RPMI8226 (cell line): ENCODE measurements at places on chromosomes 12 and 14.

DNA sequence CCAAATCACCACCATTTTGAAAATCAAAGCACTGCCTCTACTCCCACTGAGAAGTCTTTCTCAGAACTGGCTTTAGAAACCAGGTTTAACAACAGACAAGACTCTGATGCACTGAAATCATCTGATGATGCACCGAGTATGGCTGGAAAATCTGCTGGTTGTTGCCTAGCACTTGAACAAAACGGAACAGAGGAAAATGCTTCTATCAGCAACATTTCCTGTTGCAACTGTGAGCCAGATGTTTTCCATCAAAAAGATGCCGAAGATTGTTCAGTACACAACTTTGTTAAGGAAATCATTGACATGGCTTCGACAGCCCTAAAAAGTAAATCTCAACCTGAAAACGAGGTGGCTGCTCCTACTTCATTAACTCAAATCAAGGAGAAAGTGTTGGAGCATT, 115.0 kb upstream of the NPAS3 start:
- no peak for DNase-seq

DNA sequence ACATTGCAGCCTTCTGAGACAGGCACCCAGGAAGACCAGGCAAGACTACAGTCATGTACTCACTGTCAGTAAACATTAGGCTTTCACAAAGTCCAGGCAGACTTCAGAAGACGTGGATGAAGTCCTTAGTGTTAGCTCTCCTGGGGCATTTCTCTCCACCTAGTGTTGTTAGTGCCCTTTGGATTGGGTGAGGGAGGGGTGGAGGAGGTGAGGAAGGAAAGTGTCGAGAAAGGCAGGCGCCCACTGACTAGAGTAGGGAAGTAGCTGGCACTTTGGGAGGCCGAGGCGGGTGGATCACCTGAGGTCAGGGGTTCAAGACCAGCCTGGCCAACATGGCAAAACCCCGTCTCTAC, 20.2 kb downstream of the TMEM229B start:
- DNase-seq: no peak

GRCh38 chr12:42299392-42300308, 26.2 kb downstream of the ZCRB1 start:
- no peak for DNase-seq

DNA sequence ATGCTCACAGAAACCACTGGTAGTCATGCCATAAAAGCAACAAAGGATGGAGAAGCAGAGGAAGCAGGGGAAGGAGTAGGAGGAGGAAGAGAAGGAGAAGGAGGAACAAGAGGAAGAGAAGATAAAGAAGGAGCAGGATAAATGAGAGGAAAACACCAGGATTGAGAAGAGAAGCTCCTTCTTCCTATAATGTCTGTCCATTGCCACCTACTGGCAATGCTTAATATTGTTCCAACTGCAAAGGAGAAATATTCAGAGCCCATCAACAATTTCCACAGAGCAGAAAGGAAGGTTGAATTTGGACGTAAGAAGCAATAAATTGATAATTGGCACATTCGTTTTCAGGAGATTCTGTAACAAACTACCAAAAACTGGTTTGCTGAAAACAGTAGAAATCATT, 898.4 kb downstream of the SLC16A7 start:
- DNase-seq: no peak

- DNase-seq: no peak
Measured at GRCh38 chr12:121443911-121444841, 44.3 kb downstream of the RNF34 start.

GRCh38 chr12:14782756-14783155, 20.5 kb downstream of the WBP11 start:
- DNase-seq: no peak

DNA sequence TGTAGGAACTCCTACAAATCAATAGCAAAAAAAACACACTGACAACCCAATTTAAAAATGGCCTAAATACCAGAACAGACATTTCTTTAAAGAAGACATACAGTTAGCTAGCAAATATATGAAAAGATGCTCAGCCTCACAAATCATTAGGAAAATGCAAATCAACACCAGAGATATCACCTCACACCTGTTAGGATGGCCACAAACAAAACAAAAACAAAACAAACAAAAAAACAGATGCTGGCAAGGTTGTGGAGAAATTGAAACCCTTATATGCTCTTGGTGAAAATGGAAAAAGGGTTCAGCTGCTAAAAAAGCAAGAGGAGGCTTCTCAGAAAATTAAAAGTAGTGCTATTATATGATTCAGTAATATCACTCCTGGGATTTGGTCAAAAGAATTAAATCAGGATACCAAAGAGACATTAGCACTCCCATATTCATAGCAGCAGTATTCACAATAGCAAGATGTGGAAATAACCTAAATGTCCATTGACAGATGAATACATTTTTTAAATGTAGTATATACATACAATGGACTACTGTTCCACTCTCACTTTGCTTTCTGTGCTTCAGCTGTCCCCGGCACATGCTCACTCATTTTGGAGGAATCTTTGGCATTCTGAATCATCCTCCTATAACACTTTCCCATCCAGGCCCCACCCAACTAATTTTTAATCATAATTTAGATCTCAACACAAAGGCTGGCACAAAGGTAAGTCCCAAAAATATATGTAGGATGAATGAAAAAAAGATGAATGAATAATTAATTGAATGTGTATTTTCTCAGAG, 99.1 kb downstream of the SYT1 start:
- no peak for DNase-seq

DNA sequence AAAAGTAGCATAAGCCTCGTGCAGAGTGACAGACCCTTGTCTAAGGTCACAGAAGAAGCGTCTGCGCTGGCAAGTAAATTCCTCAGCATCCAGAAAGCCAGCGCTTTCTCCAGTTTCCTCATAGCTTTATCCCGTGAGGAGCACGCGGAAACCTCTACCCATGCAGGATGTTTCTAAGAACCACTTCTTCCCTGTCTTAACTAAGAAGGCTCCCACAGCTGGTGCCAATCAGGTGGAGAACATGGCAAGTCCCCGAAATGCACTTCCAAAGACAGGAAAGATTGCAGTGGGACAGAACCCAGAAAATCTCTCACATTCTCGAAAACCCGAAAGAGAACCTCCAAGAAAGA, 968 bp upstream of the ARID4A start:
- no peak for DNase-seq

DNA sequence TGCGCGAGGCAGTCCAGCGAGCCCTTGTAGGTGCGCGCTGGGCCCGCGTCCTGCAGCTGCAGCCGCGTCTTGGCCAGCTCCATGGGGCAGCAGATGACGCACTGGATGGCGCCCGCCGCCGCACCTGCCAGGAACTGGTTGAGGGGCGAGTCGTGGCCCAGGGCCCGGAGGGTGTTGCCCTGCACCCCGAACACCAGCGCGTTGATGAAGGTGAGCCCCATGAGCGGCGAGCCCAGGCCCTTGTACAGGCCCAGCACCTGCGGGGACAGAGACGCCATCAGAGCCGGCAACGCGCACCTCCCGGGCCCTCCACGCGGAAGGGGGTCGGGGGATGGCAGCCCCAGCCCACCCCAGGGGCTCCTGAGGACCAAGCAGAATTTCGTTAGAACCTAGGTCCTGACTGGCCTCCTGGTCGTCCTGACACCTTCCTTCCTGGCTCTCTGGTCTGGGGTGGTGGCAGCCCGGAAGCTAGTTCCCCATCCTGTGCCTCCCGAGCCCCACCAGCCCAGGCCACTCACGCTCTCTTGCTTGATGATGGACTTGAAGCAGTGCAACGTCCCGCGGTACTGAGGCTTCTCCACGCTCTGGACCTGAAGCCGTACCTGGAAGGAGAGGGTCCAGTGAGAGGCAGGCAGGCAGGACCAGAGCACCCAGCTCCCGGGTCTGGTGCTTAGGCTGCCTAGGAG, 13.3 kb downstream of the SLC25A29 start:
- no peak for DNase-seq

DNA sequence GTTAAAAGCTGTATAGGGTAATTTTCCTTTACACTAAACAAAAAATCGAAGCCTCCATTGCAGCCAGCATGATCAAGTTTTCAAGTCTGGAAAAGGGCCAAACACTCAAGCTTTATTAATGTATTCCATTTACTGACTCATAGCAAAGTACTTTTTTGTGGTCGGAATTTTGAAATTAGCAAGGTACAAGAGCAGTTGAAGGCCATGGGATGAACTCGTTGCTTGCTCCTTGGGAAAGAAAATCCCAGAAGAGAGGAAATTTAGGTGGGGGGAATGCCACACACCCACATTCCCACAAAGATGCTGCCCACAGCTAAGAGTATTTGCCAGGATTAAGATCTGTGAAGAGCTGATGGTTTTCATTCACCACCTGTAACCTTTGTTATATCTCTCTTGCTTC, 333.7 kb downstream of the EGLN3 start:
- DNase-seq: no peak

DNA sequence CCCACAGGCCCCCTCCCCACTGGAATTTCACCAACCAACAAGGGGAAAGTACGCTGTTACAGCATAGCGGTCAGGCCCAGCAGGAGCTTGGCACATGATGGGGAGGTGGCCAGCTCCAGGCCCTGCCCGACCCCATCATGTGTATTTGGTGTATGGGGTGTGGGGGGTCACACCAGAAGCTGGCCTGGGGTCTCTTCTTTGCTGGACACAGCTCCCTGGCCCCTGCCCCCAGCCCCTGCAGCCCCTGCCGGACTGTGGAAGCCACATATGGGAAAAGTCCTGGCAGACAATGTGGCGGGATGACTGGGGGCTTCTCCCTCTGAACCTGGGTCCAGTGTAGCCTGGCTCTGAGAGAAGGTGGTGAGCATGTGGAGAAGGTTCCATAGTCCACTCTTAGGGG, 12.4 kb downstream of the NGB start:
- no peak for DNase-seq

- DNase-seq: no peak
Measured at GRCh38 chr12:56257071-56257470, 1.1 kb downstream of the ANKRD52 start.

- peak; percentile 92 for DNase-seq
Measured at GRCh38 chr12:104643819-104644669, 187.3 kb downstream of the CHST11 start.

DNA sequence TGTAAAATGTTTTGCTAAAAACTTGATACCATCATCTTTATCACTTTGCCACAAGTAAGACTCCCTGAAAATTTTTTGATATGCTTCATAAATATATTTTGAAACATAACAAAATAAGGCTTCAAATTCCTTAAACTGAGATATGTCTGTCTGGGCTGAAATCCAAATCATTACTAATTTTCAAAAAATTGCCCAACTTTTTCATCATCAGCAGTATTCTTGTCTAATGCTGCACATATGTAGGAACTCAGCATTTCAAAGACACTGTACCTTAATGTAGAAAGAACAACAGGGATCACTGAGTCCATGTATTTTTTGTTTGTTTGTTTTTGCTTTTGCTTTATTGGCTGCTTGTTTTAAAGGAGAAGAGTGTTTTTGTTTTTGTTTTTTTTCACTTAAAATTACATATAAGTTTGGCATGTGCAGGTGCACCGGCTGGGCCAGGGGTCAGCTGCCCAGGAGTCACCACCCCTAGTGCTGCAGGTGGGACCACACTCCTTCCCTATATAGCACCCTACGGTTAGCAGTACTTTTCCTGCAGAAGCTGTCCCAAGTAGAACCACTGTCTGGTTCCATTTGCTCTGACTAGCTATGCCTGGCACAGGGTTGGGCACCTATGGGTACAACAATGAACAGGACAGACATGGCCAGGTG, 231.2 kb downstream of the PIK3C2G start:
- DNase-seq: no peak

DNA sequence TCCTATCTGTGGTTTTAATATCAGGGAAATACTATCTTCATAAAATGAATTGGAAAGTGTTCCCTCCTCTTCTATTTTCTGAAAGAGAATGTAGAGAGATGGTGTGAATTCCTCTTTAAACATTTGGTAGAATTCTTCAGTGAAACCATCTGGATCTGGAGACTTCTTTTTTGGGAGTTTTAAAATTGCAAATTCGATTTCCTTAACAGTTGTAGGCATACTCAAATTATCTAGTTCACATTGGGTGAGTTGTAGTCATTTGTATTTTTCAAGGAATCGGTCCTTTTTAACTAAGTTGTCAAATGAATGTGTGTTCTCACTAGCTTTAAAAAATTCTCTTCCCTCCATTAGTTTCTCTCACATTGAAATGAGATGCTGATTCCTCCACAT, 75.4 kb upstream of the CHST11 start:
- no peak for DNase-seq

- DNase-seq: no peak
Measured at GRCh38 chr14:54743382-54743781, 159.2 kb downstream of the GCH1 start.

DNA sequence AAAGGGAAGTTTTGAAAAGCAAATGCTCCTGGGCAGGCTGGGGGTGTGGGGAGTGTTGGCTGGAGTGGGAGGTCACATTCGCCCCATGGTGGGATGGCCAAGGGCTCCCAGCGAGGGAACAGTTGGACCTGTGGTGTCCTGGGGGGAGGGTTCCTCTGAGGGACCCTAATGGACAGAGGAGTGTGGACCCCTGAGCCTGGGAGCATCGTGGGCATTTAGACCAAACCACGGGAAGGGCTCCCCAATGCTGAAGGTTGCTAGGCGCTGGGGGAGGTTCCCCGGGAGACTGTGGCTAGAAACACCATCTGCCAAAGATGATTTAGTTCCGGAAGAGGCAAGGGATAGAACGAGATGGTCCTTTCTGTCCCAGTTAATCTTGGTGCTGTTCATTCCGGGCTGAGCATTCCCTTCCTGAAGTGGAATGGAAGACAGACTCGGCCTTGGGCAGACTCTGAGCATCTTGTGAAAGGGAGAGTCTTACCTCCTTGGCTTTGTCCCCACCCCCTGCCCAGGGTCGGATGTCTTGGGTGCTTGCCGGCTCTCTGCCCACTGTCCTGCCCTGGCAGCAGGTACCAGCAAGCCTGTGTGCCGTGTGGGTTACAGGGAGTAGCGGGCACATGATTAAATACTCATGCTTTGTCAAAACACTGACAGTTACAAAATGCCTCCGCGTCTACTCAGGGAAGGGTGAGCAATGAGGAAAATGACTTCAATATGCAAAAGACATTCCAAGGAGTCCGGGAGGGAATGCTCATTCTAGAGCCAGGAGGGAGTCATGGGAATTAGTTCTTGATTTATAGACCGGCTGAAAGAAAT, 215.9 kb downstream of the CACNA1C start:
- no peak for DNase-seq

- no peak for DNase-seq
Measured at GRCh38 chr12:47394070-47394469, 311.8 kb downstream of the RPAP3 start.

GRCh38 chr14:70585231-70585630, 15.2 kb downstream of the MED6 start:
- DNase-seq: no peak

GRCh38 chr14:104120281-104120741, 18.1 kb upstream of the KIF26A start:
- no peak for DNase-seq

- no peak for DNase-seq
Measured at GRCh38 chr12:84599539-84599938, 313.1 kb downstream of the SLC6A15 start.

GRCh38 chr12:15956010-15956409, 44.9 kb downstream of the DERA start:
- no peak for DNase-seq

- DNase-seq: no peak
Measured at GRCh38 chr12:89363084-89363483, 10.8 kb upstream of the DUSP6 start.
